ENCODE measurements at places on chromosomes 7 and 10.

- DNase-seq, result no peak
Measured at GRCh38 chr10:84549368-84550165, 221.2 kb downstream of the CCSER2 start.

- DNase-seq, result no peak
Measured at GRCh38 chr10:21972584-21972983, 30.9 kb downstream of the DNAJC1 start.

DNA sequence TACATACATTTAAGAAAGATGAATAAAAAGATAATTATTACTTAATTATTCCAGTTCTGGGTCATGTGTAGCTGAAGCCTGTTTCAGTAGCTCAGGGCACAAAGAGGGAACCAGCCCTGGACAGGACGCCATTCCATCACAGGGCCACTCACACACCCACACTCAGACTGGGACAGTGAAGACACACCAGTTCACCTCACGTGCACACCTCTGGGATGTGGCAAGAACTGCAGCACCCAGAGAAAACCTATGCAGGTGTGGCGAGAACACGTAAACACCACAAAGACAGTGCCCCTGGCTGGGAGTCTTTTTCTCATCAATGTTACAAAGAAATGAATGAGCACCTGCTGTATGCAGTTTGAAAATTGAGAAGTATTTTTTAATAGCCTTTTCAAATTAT lies 1.6 kb upstream of the IDI1 start:
- DNase-seq, result no peak

GRCh38 chr7:139932531-139932930 lies 103.5 kb downstream of the TBXAS1 start:
- DNase-seq, result no peak

DNA sequence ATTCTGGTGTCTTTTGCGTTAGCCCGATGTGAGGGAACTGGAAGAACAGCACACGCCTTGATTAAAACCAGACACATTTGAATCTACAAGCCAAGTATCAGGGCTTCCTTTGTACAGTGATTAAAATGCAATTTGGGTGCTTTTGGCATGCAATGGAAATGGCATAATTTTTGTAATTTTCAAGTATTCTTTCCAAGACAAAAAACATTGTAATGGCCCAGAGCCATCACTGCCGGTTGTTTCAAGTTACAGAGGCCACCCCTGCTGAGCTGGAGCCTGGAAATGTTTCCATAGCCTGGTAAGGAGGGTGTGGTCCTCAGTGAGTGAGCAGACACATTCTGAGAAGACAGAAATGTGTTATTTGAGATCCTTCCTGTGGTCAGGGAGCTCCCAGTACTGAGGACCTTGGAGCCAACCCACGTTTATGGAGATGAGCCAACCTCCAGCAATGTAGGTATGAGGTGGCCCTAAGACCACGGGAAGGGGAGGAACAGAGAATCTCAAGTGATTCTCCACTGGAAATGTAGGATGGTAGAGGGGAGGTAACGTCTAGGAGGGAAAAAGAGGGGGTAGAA lies 20.9 kb downstream of the TEX36 start:
- DNase-seq, result no peak

DNA sequence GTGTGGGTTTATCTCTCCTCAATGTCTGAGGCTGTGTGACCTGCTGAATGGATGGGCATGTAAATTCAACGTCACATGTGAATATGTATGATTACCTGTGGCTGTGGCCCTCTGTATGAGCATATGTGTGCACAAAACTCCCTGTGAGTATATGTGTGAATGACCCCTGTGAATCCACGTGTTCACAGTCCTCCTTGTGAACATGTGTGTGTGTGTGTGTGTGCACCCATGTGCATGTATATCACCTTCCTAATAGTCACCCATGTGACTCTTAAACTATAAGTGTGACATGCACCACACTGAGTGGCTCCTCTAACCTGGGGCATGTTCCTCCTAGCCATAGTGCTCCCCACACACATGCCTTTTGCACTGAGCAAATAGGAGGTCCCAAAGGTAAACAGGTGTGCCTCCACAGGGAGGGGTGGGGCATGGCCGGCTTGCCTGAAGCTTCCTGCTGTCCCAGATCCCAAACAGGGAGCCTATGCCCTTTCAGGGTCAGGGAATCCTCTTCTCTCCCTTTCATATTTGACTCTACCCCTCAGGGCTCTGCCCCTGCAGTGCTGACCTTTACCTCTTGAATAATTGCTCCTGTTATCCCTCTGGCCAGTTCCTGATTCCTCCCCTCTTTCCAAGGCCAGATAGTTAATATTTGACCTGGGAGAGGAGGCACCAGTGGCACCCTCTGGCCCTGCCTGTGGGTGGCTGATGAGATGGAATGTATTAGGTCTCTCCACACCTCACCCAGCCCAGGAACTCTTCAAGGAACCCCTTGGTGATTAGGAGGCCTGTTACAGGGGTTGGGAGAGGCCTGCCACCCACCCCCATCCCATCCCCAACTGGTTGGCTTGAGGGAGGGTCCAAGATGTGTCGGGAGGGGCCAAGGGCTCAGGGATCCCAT lies 1.9 kb downstream of the SEMA4G start:
- no peak for DNase-seq

- no peak for DNase-seq
Measured at GRCh38 chr7:129188892-129189660, 643 bp downstream of the SMO start.

DNA sequence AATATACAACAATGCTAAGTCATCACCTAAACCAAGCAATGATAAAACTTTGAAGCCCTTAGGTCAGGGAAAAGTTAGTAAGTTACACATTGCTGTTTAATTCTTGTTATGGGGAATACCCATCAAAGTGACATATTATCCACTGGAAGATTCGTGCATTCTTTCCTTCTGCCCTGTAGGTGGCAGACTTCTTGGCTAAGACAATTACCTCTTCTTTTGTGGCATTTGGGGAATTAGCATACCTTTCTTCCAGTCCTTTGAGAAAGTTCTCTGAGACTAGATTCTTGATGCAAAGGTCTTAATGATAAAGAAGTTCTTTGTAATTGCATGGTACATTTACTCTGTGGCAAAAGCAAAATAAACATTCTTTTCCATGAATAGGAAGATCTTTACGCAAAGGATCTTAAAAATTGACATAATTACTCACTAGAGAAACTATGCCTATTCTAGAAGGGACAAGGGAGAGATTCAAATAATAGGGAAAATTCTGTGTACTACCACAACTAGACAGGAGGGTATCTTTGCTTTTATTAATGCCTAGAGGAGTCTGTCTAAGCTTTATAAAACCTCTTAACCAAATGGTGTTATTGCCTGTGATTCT lies 395.9 kb downstream of the GRM8 start:
- no peak for DNase-seq

- no peak for DNase-seq
Measured at GRCh38 chr10:2825841-2826240, 241.5 kb upstream of the PFKP start.

GRCh38 chr10:112959207-112959838 lies 9.3 kb downstream of the TCF7L2 start:
- DNase-seq, result no peak

GRCh38 chr10:101818872-101819633 lies 809 bp upstream of the OGA start:
- no peak for DNase-seq

DNA sequence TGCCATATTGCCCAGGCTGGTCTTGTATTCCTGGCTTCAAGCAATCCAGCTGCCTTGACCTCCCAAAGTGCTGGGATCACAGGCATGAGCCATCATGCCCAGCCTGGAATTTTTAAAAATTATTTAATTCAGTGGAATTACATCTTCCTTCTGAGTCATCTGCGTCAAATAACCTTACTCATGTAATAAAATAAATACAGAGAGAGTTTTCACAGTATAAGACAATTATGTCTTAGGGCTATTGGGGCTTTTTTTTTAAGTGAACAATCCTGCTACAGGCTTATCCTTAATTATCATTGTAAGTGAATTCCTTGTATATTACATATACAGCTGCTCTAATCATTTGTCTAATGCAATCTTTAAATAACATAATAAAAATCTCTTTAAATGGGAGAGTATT lies 108.3 kb downstream of the MAPK8 start:
- no peak for DNase-seq

DNA sequence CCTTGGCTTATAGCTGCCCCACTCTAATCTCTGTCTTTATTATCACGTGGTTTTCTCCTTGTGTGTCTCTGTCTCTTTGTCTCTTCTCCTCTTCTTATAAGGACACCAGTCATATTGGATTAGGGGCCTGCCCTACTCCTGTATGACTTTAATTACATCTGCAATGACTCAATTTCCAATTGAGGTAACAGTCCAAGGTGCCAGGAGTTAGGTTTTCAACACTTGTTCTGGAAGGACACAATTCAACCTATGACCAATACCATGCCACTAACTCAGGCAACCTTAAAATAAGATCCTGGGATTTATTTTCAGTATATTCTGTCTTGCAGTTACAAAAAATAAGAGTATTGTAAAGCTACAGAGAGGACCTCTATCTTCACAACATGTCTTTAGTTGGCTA lies 21.6 kb upstream of the MET start:
- DNase-seq, result no peak

GRCh38 chr7:141648276-141649114 lies 53.5 kb downstream of the DENND11 start:
- DNase-seq, result no peak

DNA sequence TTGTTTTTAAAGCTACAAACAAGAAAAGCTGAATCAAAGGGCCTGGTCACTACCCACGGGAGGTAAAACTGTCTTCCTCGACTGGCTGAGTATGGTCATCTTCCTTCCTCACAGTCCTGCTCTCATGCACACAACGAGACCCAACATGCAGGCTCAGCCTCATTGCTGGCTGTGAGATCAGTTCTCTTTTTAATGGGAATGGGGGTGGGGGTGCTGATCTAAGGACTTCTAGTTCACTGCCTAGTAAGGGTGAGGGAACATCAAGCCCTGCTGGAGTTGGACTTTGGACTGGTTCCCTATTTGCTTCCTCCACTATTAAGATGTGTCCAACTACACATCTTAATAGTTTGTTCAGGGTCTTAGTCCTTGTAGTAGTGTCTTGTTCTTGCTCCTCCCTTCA lies 48.2 kb downstream of the ABCB4 start:
- DNase-seq, result no peak

GRCh38 chr10:131473645-131474044 lies 162.1 kb upstream of the TCERG1L start:
- no peak for DNase-seq

GRCh38 chr10:33833566-33833965 lies 499.1 kb upstream of the NRP1 start:
- DNase-seq, result no peak

GRCh38 chr10:133537546-133538545 lies 10.7 kb downstream of the CYP2E1 start:
- no peak for DNase-seq

DNA sequence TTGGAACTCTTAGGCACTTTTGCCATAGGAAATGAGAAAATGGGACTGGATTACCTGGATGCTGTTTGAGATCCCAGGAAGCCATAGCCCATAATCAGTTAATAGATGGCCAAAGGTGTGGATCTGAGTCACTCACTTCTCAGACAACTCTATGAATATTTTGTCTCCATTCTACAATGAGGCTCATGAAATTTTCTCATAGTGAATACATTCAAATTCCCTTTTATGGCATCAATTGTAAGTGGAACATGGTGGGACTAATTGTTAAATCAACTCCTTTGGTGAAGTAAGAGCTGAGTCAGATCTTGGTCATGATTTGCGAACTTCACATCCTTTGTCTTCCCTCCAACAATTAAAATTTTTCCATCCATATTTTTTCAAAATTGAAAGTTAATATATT lies 222.1 kb downstream of the ARL4A start:
- DNase-seq, result no peak

DNA sequence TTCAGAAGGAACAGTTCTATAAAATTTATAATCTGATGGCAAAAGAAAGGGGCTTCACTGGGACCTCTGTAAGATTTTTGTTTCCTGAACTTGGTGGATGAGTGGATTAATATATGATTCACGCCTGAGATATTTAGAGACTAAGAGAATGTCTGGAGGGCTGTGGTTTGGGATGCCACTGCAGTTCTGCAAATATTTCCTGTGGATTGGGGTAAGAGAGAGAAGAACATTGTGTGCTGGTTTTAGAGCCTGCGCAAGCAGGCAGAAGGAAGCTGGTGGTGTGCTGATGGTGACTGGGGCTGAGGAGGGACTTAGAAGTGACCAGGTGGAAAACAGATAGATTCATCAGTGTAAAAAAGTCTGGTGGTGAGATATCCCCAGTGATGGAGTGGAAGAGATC lies 87.0 kb downstream of the SUGCT start:
- DNase-seq, result no peak

GRCh38 chr10:118958984-118959925 lies 70.3 kb upstream of the NANOS1 start:
- DNase-seq, result peak; percentile 67

DNA sequence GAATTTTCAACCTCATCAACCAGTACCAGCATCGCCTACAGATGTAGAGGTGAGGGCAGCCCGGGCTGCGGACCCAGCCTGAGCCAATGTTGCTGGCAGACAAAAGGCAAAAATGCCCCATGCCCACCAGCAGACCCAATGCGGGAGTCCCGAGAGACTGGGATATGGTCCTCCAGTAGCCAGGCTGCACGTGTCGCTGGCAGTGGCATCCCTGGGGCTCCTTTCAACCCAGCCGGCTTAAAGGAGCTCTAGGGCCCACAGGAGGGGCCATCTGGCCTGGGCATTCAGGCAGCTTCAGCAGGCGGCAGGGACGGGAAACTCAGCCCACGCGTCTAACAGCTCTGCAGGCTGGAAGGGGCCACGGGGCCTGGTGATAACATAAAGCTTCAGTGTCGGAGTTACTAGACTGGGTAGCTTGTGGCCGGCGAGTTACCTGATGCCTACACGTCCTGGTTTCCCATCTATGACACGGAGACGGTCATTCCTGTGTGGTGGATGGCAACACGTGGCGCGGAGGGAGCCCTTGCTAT lies 70.7 kb downstream of the PROSER2 start:
- DNase-seq, result no peak

GRCh38 chr10:113030453-113030852 lies 80.4 kb downstream of the TCF7L2 start:
- DNase-seq, result no peak

DNA sequence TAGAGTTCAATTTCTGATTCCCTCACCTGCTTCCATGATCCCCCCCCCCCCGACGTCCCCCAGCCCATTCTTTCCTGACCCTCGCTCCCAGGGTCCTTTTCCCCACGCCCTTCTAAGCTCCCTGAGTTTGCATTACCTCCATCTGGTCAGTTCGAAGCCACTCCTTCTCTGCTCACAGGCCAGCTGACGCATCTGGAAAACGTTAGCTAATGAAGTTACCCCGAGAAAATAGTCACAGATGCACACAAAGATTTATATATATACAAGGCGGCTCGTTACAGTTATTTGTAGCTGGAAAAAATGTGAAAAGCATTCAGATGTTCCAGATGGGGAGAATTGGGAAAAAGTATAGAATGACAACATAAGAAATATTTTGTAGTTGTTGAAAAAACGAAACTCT lies 630.0 kb upstream of the FOXK1 start:
- DNase-seq, result no peak
